ENCODE measurements at places on chromosomes 12 and 14.

GRCh38 chr14:99315197-99315596, 43.2 kb upstream of the BCL11B start:
- DNase-seq, result no peak

DNA sequence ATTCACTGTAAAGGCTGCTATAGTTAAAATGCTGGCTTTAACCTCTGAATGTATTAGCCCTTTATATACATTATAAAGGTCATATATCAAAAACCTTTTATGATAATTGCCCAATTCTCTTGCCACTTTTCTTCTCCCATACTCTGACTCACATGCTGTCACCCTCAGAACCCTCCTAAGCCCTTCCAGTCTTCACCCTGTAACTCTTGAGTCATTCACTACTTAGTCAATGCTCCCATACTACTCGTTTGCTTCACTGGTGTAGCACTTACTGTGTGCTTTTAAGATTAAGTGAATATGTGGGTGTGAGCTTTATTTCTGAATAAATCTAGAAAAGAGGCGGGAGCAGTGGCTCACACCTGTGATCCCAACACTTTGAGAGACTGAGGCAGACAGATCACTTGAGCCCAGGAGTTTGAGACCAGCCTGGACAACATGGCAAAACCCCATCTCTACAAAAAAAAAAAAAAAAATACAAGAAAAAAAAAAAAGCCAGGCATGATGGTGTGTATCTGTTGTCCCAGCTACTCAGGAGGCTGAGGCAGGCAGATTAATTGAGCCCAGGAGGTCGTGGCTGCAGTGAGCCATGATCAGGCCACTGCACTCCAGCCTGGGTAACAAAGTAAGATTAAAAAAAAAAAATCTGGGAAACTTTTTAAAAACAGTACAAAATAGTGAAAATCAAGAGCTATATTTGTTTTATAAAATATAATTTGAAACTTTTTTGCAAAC, 37.6 kb downstream of the SPATA7 start:
- no peak for DNase-seq

GRCh38 chr14:74524812-74525135, 31.2 kb downstream of the ISCA2 start:
- DNase-seq, result no peak

DNA sequence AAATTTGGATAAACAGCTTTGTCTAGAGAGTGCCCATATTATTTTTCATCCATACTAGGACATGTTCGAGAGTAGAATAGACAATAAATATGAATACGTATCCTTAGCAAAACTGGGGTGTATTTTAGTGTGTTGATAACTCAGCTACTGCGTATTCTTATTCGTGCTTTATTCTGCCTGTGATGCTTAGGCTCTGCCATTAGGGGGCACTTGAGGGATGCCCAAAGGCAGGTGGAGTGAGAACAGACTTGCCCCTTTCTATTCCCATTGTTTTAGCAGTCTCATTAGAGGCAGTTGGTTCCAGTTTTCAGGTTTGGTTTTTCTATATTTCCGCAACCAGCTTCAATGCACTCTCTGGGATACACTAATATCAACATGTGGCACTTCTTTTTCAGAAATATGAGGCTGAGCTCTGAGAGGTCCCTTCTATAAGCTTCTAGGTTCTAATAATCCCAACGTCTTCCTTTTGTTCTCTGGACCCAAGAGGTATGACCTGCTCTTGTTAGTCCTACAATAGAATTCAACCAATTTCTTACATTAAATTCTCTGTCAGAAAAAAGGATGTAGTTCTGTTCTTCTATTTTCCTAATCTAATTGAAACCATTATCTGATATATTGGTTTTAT, 985.7 kb upstream of the FBXO33 start:
- no peak for DNase-seq

GRCh38 chr14:68921666-68922065, 57.4 kb downstream of the ACTN1 start:
- no peak for DNase-seq

DNA sequence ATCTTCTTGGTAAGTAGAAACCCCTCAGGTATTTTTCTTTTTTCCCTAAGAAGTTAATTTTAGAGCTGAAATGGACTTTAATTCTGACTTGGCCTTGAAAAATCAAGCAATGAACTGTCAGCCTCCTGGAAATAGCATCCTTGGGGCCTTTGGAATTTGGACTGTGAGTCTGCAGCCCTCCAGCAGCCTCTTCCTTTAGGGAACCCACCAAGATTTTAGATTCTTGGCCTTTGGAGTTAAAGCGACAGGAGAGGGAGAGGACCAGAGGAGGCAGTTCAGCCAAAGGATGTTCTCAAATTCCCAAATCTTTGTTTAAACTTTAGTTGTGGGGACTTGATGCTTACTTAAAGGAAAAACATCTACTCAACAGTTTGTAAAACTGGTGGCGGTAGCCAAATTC, 288.6 kb downstream of the AACS start:
- DNase-seq, result no peak

DNA sequence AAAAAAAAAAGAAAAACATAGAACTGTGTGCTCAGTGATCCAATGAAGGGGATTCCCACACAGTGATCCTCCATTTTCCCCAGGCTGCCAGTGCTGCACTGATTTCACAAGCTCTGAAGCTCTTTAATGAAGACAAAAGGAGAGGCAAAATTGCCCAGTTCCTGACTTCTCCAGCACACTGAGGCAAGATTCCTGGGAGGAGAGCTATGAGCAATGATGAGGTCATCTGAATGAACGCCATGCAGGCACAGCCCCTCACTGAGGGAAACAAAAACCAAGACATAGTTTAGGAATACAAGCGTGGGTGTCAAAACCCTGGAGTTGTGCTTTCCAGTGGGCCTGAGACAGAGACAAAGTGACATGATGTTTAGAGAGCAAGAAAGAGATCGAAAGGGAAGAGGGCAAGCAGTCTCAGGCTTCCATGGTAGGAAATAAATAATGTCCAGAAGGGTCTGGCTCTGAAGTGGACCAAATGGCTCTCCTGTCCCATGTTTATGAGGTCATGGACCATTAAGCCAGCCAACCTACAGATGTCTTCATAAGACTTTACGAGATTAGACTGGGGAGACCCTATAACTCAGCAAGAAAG, 40.9 kb upstream of the SMUG1 start:
- no peak for DNase-seq

- DNase-seq, result no peak
Measured at GRCh38 chr12:100404769-100405407, 48.0 kb downstream of the SLC17A8 start.
